ENCODE measurements at places on chromosomes 5 and 9.

DNA sequence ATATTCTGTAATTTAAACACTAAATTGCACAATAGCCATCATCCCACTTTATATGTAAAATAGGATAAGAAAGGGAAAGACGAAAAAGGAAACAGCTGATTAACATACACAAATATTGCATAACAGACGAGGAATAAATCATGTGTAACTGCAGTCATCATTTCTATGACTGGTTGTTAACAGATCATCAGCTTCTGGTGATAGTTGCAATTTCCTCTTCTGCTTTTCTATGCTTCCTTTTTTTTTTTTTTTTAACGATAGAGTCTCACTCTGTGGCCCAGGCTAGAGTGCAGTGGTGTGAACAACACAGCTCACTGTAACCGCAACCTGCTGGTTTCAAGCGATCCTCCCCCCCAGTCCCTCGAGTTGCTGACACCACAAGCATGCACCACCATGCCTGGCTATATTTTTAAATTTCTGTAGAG lies 22.5 kb upstream of the JAKMIP2 start:
- DNase-seq: no peak

- peak; percentile 33 for DNase-seq
These were observed 45.2 kb downstream of the HSD17B3 start for GRCh38 chr9:96256800-96257199.

DNA sequence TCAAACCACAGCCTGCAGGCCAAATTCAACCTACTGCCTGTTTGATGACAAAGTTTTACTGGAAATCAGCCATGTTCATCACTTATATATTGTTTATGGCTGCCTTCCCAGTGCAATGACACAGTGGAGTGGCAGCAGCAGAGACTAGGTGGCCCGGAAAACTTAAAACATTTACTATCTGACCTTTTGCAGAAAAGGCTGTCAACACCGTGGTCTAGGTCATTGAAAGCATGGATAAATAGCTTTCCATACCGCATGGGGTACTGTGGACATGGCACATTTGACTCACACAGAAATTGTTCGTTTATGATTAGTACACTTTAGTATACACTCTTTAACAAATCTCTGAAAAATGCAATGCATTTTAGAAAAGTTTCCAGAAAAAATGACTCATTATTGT lies 298.3 kb upstream of the EFNA5 start:
- DNase-seq: no peak

DNA sequence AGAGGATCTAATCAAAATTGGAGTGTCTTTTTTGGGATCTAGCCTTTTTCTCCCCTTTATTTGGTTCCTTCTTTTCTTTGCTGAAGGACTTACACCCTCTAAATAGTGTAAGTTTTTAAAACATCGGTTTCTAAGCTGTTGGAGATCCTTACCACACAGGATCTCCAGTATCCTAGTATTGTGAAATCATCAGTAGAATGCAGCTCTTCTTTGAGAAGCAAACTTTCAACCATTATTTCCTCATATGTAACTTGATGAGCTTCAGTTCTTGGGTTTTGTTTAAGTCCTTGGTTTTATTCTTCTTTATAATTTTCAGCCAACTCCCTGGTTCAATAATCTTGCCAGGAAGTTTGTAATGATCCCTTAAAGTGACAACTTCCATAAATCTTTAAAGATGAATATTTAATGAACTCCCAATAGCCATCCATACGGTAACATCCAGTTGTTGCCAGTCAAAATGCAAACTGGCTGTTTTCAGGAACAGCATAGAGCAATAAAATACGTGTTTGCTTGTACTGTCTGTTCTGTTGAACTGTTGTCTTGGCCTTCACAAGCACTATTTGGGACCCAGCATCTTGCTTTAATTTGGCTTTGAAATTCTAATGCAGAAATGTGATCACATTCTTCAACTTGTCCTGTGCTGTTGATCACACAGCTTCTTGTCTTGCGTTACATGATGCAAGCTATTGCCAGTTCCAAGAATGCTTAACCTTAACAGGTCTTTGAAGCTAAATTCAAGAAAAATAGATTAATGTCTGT lies 34.8 kb upstream of the TTC23L start:
- no peak for DNase-seq

DNA sequence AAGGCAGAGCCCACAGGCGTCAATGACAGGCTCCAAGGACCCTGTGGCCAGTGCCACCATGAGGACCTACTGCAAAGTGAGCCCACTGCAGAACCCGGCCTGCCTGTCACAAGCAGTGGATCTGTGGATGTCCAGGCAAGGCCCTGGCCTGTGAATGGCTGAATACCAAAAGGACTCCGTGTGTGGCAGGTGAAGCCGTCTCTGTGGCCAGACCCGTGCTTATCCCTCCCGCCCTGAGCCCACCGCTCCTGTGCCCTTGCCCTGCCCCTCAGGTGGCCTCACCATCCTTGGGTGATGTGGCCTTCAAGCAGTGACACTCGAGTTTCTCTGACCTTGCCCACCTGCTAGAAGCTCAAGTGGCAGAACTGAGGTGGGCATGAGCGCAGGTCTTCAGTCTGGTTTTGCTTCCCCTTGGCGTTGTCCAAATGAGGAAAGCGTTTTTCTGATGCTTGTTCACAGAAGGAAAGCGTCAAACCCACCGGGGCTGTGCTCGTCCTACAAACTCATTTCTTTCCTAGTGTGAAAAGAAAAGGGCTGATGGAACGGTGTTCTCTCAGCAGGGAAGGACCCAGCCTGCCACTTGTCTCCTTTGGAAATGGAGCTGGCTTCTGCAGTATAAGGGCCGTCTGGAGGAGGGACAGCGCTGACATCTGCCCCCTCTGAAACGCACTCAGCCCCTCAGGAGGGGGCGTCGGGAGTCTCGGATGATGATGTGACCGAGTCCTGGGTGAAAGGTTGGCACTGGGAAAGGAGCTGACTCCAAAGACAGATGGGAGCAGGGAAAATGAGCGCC lies 377.7 kb upstream of the IRX4 start:
- DNase-seq: no peak

DNA sequence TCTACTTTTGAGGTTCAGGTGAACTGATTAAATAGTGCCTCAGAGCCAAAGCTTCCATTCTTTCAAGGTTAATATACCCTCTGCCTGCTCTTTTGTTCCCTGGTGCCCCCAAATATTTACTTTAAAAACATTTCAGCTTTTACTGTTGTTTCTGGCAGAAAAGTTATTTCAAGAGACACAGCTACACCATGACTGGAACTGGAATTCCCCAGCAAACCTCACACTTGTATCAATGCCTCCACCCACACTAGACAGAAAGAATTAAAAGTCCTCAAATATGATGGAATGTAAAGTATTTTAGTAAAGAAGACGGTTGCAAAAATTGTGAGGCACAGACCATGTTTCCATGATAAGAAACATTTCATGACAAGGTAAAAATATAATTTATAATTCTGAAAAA lies 720.2 kb upstream of the TYRP1 start:
- no peak for DNase-seq

GRCh38 chr9:69020301-69021145 lies 6.6 kb upstream of the PRKACG start:
- no peak for DNase-seq

All from WERI-Rb-1 (cell line).